EL (cell line): ENCODE measurements at places on chromosomes 3 and 15.

- DNase-seq: no peak
Measured at GRCh38 chr3:85571835-85572234, 613.0 kb downstream of the CADM2 start.

GRCh38 chr3:172675441-172676193 is 35.2 kb downstream of the NCEH1 start:
- peak; percentile 62 for DNase-seq

GRCh38 chr3:34178415-34178814 is 380.0 kb downstream of the PDCD6IP start:
- no peak for DNase-seq

DNA sequence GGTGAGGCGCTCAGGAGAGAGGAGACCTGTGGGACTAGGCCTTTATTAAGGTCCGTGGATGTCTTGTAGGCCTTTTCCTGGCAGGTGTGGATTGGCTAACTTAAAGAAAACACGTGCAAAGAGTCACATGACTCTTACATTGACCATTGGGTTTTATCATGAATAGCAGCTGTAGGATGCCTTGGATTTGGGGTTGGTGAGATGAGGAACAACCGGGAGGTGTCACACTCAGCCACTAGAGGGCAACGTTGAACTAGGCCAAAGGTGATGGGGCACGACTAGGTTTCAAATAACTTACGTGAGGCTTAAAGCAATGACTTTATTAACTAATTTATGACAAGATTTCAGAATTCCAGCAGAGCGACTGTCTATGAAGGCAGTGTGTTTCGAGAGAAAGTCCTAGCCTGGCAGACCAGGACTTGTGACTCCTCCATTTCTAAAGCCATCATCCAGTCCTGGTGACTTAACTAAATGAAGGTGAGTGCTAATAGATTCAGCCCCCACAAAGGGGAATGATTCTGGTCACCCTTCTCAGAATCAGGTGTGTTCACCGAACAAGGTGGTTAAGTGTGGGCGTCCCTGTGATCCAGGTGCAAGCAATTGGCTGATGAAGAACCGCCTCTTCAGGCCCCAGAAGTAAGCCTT is 345.6 kb downstream of the MCTP2 start:
- DNase-seq: peak; percentile 3

DNA sequence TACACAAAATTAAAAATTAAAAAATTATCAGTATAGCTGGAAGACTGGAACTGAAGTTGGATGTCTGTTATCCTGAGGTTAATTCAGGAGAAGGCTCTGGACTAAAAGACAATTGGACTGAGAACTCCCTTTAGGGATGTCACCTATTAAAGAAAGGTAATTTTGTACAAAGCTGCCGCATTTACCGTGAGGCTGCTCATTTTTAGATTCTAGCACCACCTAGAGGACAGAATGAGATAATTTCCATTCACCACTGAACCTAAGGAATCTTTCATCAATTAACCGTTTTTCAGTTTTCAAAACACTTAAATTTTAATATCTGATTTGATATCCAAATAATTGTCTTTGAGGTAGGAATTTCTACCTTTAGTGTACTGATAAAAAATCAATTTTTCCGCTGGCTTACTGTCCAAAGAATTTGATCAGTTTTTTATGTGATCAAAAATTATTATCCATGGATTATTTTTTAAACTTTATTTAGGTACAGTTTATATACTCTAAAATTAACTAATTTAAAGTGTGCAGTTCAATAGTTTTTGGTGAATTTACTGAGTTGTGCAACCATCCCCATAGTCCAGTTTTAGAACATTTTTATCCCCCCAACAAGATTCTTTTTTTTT is 106.7 kb upstream of the TNIK start:
- peak; percentile 45 for DNase-seq

- DNase-seq: peak; percentile 77
Measured at GRCh38 chr15:61227269-61227949, 1.7 kb downstream of the RORA start.

- peak; percentile 61 for DNase-seq
Measured at GRCh38 chr3:190038050-190038933, 82.4 kb downstream of the P3H2 start.

DNA sequence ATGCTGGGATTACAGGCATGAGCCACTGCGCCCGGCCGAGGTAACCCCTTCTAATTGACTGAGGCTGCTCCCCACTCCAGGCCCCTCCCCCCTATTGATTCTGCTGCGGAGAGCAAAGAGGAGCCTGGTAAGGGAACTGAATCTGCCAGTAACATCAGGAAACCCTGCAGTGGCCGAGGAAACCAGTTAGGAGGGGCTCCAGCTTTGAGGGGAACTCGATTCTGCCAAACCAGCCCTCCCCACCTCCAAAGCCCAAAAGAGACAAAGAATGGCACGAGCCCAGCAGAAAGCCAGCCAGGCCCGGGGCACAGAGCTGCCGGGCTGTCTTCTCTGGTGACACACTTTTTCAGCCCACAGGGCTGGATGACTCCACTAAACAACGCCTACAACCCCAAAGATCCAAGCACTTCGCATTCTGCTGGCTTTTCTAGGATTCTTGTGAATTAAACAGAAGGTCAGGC is 15.0 kb upstream of the ACAD9 start:
- no peak for DNase-seq

DNA sequence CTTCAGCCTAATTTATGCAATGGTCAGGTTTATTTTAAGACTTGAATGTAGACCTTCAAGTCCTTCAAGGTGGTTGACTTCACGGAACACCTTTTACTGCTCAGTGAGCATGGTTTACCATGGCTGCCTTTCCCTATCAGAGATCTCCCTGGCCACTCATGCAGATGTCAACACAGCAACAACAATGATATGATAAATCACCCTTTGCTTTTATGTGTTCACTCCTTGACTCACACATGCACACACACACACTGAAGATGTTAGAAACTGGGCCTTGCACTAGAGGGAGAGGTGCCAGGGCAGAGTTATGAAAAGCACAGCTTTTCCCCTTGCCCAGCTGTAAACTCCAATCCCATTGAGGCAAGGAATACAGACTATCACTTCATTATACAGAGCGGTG is 134.4 kb downstream of the WNT5A start:
- DNase-seq: no peak

GRCh38 chr3:61875046-61875844 is 313.9 kb downstream of the PTPRG start:
- DNase-seq: no peak

- no peak for DNase-seq
Measured at GRCh38 chr3:177451301-177451750, 254.0 kb upstream of the TBL1XR1 start.

DNA sequence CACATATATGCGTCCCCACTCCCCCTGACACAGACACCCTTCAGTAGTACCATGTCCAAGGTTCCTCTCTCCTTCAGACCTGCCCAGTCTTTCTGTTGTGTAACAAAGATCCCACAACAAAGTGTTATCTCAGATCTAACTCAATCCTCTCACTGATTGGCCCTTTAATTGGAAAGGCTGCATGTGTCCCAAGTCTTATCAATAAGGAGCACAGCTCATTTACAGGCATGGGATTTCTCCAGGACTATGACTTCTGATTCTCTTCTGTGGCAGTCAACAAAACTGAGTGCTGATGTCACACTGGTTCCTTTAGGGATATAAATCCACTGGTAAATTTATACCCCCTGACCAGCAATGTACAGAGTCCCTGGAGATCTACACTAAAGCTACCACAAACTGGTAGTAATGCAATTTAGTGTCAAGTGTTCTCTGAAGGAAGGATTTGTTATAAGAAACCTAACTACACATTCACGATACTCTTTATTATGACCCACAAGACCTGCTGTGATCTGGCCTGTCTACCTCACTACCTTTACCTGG is 28.1 kb downstream of the CLK3 start:
- no peak for DNase-seq

GRCh38 chr3:174958671-174959328 is 99.7 kb downstream of the NAALADL2 start:
- no peak for DNase-seq

GRCh38 chr3:159860269-159861116 is 128.1 kb upstream of the IL12A start:
- DNase-seq: no peak

GRCh38 chr3:188830893-188831292 is 340.9 kb upstream of the TPRG1 start:
- peak; percentile 34 for DNase-seq

DNA sequence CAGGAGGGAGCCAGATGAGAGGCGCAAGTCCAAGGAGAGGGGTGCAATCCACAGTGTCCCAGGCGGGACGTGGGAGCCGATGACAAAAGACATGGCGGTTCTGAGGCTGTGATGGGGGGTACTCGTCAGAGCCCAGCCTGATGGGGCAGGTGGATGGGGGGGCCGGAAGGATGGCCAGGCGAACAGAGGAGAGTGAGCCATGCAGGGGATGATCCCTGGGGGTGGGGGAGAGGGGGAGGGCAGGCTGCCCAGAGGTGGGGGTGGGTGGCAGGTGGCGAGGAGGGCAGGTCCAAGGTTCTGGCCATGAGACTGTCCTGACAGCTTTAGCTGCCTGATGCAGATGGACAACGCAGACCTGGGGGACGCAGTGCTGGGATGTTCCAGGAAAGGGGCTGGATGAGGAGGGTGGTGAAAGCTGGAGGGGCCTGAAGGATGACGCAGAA is 8.9 kb upstream of the CSPG4 start:
- no peak for DNase-seq

DNA sequence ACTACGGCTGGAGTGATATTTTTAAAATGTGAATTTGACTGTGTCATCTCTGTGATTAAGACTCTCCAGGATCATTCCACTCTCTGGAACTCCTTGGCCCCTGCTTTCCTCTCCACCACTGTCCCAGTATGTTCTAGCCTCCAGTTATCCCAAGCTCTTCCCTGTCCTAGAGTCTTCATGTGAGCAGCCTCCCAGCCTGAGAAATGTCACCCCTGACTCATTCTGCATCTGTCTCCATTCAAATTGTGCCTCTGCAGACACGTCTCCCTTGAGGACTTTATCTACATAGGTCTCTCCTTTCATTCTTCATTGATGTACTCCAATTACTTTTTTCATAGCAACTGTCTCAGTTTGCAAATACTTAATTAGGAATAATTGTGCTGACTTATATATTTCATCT is 317.7 kb upstream of the ADAMTS9 start:
- DNase-seq: peak; percentile 39

- no peak for DNase-seq
Measured at GRCh38 chr3:58798312-58798711, 131.7 kb upstream of the FAM3D start.

- DNase-seq: no peak
Measured at GRCh38 chr3:165464736-165465135, 268.6 kb upstream of the SLITRK3 start.

- DNase-seq: peak; percentile 93
Measured at GRCh38 chr3:72270072-72270681, 485.2 kb upstream of the PROK2 start.

DNA sequence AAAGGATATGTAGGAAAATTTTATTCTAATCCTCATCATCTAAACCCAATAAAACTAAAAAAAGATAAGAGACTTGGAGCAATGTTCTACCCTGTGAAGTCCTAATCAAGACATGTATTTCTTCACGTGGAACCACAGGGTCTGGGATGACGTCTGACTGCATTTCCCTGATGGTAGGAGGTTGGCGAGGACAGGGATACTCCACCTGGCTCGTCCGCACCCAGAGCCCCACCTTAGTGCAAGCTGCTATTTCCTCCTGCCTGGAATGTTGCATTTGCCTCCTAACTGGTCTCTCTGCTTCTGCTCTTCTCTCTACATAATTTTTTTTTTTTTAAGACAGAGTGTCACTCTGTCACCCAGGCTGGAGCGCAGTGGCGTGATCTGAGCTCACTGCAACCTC is 57.7 kb upstream of the RASGRP1 start:
- no peak for DNase-seq

- no peak for DNase-seq
Measured at GRCh38 chr3:10348404-10348721, 27.5 kb upstream of the SEC13 start.

DNA sequence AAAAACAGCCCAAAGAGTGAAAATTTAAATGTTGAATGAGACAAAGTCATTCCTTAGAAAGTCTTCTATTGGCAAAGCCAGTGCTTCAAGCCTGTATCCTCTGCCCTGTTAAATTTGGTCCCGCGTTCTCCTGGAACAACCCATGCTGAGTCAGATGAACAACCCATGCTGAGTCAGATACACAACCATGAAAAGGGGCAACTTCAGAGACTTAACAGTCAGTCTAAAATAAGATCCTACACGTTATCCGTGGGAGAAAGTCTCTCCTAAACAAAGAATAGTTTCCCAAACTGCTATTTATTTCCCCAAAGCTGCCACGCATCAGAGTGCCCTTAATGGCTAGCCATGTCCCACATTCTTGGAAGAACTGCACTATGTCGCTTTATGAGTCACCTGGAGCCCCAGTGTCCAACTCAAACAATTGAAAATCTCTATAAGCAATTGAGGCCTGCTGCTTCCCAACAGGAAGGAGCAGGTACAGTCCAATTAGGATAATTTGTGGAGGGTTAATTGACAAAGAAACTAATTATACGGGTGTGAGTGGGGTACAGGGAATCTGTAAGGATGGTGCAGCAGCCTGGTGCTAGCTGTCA is 66.1 kb downstream of the WHAMM start:
- DNase-seq: peak; percentile 48

GRCh38 chr15:70309716-70310115 is 212.0 kb upstream of the TLE3 start:
- DNase-seq: no peak

GRCh38 chr15:84797212-84797611 is 19.9 kb upstream of the ALPK3 start:
- peak; percentile 56 for DNase-seq

DNA sequence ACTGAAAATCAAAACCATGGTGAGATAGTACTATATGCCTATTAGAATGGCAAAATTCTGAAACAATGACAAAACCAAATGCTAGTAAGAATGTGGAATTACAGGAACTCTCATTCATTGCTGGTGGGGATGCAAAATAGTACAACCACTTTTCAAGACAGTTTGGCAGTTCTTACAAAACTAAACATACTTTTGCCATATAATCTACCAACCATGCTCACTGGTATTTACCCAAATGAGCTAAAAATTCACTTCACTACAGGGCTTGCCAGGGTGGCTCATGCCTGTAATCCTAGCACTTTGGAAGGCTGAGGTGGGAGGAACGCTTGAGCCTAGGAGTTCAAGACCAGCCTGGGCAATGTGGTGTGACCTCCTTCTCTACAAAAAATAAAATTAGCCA is 40.0 kb downstream of the MYO9A start:
- no peak for DNase-seq

GRCh38 chr3:51712963-51713362 is 6.1 kb downstream of the GRM2 start:
- no peak for DNase-seq

DNA sequence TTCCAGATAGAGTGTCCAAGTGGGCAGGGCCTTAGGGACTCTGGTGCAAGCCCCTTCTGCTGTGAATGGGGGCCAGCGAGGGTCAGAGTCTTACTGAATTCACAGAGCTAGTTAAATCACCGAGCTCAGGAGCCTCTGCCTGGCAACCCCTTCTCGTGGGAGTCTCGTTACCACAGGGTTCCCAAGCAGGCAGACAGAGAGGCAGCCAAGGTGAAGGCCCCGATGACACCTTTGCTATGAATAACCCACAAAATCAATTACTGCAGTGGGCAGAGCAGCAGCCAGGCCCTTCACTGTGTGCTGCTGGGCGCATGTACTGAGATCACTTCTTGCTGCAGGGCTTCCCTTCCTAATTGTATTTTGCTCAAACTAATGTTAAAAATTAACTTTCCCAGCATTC is 56.9 kb downstream of the SPSB4 start:
- DNase-seq: no peak
